ENCODE measurements at places on chromosomes 11 and 22.

- peak; percentile 81 for DNase-seq
These were observed 5.3 kb downstream of the CD44 start for GRCh38 chr11:35144136-35144741.

DNA sequence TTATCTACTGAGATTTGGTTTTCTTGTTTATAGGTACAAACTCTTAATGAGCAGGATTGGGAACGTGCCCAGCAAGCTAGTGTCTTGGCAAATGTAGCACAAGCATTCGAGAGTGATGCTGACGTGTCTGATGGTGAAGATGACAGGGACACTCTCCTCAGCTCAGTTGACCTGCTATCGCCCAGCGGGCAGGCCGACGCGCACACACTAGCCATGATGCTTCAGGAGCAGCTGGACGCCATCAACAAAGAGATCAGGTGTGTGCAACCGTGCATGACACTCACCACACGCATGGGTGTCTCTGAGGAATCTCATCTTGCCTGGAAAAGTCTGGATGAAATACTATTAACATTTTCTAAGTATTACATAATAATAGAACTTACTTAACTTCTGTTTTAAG, 54.7 kb upstream of the CTTN start:
- DNase-seq: peak; percentile 77

GRCh38 chr22:43811777-43812148, 342 bp downstream of the EFCAB6 start:
- no peak for DNase-seq

GRCh38 chr11:118050208-118050891, 26.5 kb upstream of the TMPRSS4 start:
- DNase-seq: no peak

DNA sequence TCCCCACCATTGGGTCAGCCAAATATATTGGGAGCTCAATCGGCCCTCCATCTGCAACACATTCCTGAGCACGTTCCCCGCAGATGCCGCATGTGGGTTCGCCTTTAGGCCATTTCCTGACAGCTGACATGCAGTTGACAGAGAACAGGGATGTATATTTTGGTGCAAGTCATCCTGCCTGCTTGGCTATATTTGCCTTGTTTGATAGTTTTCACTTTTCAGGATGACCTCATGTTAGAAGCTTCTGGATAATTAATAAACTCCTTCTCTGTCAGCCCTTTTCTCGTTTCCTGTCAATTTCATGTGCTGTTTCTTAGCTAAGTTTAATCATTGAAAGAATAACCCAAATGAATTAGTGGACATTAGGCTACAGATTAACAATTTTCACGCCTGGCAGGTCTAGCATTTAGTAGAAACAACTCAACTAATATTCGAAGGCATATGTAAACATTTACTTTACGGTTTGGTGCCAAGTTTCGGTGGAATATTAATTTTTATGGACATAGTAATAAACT, 105.8 kb upstream of the SLC5A12 start:
- no peak for DNase-seq

- DNase-seq: peak; percentile 97
These were observed 34.4 kb upstream of the HEPHL1 start for GRCh38 chr11:93986716-93987115.

DNA sequence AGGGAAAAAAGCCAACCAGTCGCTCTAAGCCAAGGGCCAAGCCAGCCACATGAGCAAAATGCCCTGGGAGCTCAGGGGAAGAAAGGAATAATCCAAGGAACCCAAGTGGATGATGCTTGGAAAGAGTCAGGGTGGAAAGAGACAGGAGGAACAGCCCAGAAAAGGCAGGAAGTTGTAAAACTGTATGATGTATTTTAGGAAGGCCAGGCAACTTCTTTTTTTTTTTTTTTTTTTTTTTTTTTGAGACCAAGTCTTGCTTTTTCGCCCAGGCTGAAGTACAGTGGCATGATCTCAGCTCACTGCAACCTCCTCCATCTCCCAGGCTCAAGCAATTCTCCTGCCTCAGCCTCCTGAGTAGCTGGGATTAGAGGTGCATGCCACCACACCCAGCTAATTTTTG, 1.6 kb downstream of the LGALS12 start:
- DNase-seq: no peak

- DNase-seq: peak; percentile 22
These were observed 165.5 kb upstream of the C11orf58 start for GRCh38 chr11:16572945-16573344.

DNA sequence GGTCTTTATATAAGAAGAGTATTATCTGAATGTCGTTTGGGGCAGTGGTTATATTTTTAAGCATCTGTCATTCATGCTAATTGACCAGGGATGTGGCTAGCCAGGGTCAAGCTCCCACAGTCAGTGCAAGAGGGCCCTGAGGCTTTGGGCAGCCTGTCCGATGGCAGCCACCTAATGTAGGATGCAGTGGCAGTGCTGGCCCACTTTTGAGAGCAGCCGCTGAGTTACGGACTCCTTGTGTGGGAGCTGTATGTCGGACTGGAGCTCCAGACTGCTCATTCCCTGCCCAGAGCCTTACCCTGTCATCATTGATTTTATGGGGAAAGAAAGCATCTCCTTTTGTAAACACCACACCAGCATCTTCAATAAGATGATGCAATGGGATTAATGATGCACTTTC, 99.5 kb downstream of the SYT9 start:
- DNase-seq: no peak

DNA sequence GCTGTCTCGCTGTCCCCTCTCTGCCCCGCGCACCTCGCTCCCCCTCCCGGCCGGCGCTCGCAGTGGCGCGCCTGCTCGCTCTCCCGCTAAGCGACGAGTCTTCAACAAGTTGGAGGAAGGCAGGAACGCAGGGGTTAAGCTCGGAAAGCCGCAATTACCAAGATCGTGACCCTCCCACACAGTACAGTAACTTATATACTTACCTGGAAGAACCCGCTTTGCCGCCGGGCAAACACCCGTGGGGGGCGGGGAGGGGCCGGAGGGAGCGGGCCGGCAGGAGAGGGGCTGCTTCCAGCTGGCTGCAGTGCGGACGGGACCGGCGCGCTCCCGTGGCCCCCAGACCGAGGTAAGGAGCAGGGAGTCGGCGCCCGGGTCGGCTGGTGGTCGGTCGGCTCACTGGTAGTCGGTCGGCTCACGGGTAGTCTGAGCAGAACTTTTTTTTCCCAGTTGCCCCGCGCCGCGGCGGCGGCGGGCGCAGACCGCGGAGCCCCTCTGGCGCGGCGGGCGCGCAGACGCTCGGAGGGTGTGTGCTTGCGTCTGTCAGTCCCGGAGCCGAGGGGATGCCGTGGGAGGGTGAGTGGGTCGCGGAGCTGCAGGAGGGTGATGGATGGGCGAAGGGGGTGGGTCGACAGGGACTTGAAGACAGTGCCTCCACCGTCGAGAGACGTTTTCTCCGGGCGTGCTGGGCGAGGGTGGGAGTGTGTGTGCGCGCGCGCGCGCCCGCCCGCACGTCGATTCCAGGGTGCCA, 101.2 kb upstream of the HSD17B12 start:
- DNase-seq: peak; percentile 25

GRCh38 chr11:97972731-97973130, 1048.0 kb upstream of the CNTN5 start:
- DNase-seq: no peak

DNA sequence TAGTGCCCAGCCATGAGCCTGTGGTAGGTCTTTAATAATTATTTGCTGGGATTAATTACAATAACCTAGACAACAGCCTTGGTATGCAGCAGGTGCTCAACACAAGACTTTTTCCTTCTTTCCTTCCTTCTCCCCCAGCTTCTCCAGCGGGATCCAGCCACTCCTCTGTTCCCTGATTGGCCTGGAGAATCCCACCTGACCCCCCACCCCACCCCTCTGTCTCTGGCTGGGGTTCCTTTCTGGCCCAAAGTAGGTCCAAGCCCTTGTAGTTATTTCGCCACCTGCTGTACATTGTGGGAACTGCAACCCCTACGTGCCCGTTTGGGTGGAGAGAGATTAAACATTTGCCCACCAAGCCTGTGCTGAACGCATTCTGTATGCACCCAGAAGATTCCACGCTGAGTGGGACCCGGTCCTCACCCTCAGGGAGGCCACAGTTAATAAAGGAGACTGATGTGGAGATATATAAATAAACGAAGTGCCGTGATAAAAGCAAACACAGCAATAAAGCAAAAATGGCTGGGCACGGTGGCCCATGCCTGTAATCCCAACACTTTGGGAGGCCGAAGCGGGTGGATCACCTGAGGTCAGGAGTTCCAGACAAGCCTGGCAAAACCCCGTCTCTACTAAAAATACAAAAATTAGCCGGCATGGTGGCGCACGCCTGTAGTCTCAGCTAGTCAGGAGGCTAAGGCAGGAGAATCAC, 32.1 kb upstream of the DGKZ start:
- DNase-seq: no peak

GRCh38 chr22:25540166-25540907, 24.1 kb upstream of the GRK3 start:
- DNase-seq: no peak

DNA sequence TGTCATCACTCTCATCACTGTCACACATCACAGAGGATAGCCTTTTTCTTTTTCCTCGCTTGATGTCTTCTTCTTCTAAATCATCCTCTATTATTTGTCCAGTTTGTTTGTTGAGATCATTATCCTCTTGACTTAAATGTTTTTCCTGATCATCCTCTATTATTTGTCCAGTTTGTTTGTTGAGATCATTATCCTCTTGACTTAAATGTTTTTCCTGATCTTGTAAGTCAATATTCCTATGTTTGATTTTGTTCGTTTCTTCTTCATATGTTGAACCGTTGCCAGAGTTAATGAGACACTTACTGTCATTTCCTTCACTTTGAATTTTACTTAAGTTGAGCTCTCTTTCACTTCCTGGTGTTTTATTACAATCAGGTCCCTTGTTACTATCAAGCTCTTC, 5.6 kb downstream of the CCDC82 start:
- no peak for DNase-seq

- no peak for DNase-seq
These were observed 78.2 kb downstream of the KCNC1 start for GRCh38 chr11:17812865-17813187.

GRCh38 chr11:112837162-112837826, 123.9 kb upstream of the NCAM1 start:
- DNase-seq: no peak

DNA sequence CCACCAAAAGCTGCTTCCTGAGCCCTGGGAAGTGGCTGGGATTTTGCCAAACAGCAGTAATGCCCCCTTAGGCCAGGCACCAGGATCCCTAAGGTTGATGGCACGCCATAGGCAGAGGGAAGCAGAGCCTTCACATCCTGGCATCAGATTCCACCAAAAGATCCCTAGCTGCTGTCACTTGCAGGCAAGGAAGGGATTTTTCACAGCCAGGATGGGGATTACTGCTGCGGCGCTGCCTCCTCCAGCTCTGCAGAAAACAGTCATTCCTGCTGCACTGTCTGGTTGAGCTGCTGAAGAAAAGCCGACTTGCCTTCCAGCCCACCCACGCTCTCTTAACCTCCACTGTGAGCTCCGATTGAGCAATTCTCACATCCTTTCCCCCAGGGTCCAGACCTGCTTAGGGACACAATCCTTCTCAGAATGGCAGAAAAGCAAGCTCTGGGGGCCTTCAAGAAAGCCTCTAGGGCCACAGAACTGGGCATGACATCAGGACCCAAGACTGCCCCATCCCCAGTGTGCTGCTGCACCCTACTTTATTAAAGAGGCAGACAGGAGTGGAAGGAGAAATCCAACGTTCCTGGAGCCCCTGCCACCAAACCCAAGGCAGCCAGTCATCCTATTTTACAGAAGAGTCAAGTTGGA, 19.9 kb downstream of the SYN3 start:
- DNase-seq: no peak

GRCh38 chr11:117918366-117919255, 10.6 kb downstream of the TMPRSS13 start:
- DNase-seq: no peak

- peak; percentile 95 for DNase-seq
These were observed 53.8 kb downstream of the PACS1 start for GRCh38 chr11:66123902-66124301.

GRCh38 chr11:15483205-15483604, 368.5 kb downstream of the INSC start:
- no peak for DNase-seq

DNA sequence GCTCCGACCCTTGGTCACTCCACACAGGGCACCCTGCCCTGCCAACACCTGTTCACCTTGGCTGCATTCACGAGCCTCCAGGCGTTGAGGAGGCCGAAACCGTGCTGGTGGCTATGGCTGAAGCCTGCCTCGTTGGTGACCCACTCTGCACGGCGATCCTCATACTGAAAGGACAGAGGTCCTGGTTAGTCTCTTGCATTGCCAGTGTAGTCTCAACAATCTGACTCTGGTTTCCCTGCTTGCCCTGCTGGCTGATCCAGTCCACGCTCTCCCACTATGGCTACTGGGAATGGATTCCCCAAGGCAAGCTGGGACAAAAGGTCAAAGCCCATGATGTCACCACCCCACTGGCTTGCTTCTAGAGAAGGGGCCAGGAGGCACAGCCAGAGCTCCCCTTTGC, 12.9 kb downstream of the PCSK7 start:
- no peak for DNase-seq

- no peak for DNase-seq
These were observed 6.6 kb downstream of the LRRC32 start for GRCh38 chr11:76663912-76664440.

GRCh38 chr11:94656968-94657367, 89.8 kb downstream of the PIWIL4 start:
- DNase-seq: no peak

DNA sequence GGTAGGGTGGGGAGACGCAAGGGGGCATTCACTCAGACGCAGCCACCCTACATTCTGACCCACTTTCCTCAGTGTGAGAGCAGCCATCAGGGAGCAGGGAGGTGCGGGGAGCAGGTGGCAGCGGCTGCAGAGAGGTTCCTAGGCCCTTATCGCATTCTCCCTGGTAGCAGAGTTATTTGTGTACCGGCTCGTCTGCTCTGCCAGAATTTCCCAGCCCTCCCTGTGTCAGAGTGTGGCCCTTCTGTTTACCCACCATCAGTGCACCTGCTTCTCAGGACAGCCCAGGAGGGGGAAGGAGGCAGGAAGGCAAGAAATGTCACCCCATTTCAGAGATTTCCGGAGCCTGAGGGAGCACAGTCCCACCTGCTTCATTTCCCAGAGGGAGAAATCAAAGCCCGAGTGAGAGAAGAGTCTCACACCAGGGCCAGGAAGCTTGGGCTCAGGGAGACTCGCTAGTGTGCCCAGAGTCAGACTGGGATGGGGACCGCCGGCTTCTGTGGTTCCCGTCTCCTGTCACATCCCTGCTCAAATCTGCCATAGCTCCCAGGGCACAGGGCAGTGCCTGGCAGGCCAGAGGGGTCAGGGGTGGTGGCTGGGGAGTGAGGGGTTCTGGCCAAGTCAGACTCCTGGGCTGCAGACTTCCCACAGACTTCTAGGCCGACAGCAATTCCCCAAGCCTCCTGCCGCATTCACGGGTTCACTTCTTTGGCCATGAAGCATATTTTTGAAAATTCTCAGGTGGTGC, 49.7 kb downstream of the ARRB1 start:
- DNase-seq: peak; percentile 87

- DNase-seq: no peak
These were observed 43.8 kb downstream of the NECTIN1 start for GRCh38 chr11:119685111-119685746.

DNA sequence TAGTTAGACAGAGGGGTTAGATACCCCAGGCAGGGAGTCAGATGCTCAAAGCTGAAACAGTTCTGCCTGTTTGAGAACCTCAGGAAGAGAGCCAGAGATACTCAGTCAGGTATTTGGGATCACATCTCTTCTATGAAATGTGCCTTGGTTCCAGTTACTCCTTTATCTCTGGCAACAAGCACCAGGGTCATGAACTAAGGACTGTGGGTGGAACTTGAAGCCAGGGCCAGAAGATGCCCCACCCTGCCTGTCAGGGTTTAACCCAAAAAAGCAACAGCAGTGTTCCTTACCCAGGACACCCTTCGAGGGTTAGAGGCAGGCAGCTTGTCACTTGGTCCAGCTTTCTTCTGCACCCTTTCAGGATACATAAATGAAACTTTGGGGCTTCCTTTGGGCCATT, 15.0 kb upstream of the WT1 start:
- no peak for DNase-seq

Measured in DMS79 treated with DMSO at 0.1 percent for 48 hours (cell line).